Smooth muscle cell of bladder (primary cell): ENCODE measurements at places on chromosomes 11 and 22. TPM values are rescaled to one million over a fixed set of nuclear protein-coding genes. Genes with fewer than 3 reads are reported as not detected.

BBOX1 gene
- total RNA-seq: 0.28 TPM in 1 of 2 replicates, not detected in the other

WT1 gene
- under 0.01 and 1.1 TPM in 2 replicates for total RNA-seq

KCNQ1 gene
- not detected in 2 replicates for total RNA-seq

FGF19 gene
- not detected in 2 replicates for total RNA-seq

OR52N4 gene
- total RNA-seq: not detected in 2 replicates

TTC12 gene
- 12.7 and 15.3 TPM in 2 replicates for total RNA-seq

CALCA gene
- total RNA-seq: not detected in 2 replicates

OR51I2 gene
- total RNA-seq: not detected in 2 replicates

OR52H1 gene
- total RNA-seq: 0.43 and 0.65 TPM in 2 replicates

ISX gene
- not detected in 2 replicates for total RNA-seq

SYT12 gene
- 0.14 and 0.55 TPM in 2 replicates for total RNA-seq

PDE3B gene
- total RNA-seq: 1.4 and 3.1 TPM in 2 replicates

CCDC87 gene
- total RNA-seq: 0.14 and 0.28 TPM in 2 replicates

CSF2RB gene
- total RNA-seq: 0.09 TPM in 1 of 2 replicates, not detected in the other

HOATZ gene
- total RNA-seq: not detected in 2 replicates

KREMEN1 gene
- total RNA-seq: 12.6 and 15.4 TPM in 2 replicates

SOX10 gene
- not detected in 2 replicates for total RNA-seq

OR10A2 gene
- not detected in 2 replicates for total RNA-seq

DBX1 gene
- total RNA-seq: not detected in 2 replicates

SPI1 gene
- not detected in 2 replicates for total RNA-seq

OR8A1 gene
- not detected in 2 replicates for total RNA-seq
